ENCODE measurements at places on chromosomes 5 and 9.

- no peak for DNase-seq
Measured at GRCh38 chr5:126506079-126506478, 82.9 kb downstream of the GRAMD2B start.

GRCh38 chr5:22699319-22699718 is 153.8 kb downstream of the CDH12 start:
- no peak for DNase-seq

- DNase-seq = no peak
Measured at GRCh38 chr5:31492869-31493268, 39.0 kb downstream of the DROSHA start.

DNA sequence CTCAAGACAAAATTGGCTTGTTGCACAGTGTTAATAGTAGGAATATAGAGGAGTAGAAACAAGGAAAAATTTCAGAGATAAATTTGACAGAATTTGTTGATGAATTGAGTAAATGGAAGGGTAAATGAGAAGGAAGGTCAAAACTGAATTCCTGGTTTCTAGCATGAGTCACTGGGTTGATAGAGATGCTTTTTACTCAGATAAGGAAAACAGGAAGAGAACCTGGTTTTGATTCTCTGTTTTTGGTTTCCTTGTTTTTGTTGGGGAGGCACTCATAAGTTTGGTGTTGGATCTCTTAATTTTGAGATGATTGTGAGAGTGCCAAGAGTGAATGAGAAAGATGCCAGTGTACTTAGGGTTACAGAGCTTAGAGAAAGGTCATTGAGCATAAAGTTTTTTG is 7.1 kb downstream of the LRRC70 start:
- no peak for DNase-seq

DNA sequence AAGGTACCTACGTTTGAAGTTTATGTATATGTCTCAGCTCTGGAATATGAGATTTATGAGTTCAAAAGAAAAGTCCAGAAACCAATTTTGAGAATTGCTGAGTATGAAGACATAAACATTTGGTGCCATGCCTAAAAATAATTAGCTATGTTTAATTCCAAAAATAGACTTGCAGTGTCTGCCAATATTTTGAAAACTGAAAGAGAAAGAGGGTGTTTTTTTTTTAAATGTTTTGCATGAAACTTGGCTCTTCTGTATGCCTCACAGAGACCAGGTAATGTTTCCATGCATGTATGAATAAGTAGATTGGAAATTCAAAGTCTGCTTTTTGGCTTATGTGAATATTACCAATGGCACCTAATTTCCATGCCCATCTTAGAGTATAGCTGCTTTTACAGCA is 634.4 kb upstream of the C9orf72 start:
- DNase-seq = no peak

GRCh38 chr5:16856531-16856930 is 79.6 kb downstream of the MYO10 start:
- DNase-seq = no peak

DNA sequence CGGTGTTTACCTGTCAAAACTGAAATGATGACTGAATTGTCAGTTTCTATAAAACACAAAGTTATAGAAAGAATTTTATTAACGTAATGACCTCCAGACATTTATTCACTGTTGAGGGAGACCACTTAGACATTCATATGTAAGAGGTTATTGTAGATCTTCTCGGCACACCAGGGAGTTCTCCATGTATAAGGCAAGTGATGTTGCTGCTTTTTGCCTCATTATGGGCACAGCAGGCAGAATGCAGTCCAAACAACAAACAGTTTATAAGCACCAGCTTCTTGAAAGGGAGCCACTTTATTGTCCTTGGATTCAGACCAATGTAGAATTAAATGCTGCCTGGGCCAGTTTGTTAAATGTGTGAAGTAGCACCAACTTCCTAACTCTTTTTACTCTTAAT is 66.7 kb downstream of the C7 start:
- DNase-seq = no peak

- DNase-seq = no peak
Measured at GRCh38 chr9:31394015-31394473, 990.4 kb upstream of the ACO1 start.

DNA sequence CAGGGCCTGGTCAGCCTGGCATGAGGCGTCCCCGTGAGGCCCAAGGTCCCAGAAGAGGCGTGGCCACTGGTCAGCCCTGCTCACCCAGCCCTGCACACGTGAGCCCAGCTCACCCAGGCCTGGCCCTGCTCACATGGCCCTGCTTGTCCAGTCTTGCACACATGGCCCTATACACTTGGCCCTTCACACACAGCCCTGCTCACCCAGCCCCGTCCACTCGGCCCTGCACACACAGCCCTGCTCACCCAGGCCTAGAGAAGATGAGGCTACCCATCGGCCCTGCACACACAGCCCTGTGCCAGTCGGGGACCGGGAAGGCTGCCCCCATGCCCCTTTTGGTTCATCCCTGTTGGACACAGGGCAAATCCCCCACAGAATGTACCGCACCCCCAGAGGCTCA is 28.4 kb downstream of the ZDHHC11B start:
- DNase-seq = no peak

- DNase-seq = no peak
Measured at GRCh38 chr5:959581-960531, 48.7 kb upstream of the NKD2 start.

All from stimulated activated CD4-positive, alpha-beta T cell treated with anti-CD3 and anti-CD28 coated beads, Interleukin-12 subunit alpha, Interleukin-12 subunit beta, amount 100 ng/mL, for 48 hours (primary cell).